ENCODE measurements at places on chromosomes 4 and X.

DNA sequence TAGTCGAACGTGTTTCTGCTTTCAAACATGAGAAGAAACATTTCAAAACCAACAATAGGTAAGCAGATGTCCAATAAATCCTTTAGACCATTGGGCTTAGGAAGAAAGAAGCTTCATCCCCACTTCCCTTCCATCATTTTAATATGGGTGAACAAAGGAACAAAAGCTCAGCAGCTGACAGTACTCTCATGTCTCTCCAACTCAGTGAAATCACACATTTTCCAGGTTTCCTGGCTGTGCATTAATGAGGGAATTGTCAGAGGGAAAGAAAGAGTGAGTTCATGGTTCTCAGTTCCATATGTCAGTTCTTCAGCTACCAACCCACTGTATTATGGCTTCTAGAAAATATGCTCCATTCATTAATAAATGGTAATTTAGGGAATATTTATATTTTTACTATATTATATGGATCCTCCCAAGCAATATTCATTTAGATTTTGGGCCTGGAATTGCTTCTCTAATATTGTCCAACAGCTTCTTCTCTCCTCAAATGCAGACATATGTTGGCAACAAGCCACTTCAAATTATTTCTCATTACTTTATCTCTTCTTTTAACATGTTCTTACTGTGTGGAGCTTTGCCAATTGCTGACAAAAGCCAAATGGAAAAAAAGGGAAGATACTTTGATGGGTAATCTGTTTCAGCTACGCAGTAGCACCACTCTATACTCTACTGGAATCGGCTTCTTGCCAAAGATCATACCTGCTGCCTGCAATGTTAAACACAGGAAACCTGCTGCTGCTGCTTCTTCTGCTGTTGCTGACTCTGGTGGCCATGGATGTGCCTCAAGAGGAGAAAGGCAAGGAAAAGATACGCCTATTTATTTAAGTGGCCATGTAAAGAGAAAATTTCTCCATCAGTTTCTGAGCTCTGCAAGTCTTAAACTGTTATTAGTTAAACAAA lies 1757.6 kb downstream of the ARAP2 start:
- no peak for DNase-seq

DNA sequence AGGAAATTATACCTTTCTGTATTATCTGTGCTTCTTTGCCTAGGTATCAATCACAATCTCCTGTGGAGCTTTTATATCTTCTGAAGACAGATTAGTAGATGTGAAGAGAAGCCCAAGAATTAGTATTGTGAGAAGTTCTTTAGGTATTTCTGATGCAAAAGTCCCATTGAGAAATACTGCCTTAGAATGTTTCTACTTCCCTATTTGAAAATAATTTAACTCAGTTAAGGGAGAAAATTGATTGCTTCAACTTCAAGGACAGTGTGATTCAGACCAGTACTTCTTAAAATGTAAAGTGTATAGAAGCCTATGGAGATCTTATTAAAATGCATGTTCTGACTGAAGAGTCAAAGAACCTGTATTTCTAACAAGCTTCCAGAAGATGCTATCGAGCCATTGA lies 9.0 kb downstream of the EIF1AX start:
- DNase-seq: no peak

GRCh38 chr4:37865450-37865849 lies 25.4 kb upstream of the TBC1D1 start:
- DNase-seq: no peak

DNA sequence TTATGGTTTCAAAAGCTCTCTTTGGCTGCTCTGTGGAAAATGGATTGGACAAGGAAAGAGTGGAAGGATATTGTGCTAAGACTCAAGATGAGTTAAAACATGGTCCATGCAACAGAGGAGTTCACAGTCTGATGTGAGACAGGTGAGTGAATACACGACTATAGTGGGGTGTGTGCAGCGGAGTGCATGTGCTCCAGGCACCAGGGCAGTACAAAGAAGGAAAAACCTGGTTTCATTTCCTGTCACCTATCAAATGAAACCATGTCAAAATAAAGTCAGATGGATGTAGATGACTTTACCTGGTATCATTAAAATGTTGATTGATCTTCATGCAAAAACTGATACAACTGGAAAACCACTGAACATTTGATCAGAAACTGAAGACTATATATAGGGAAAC lies 241.0 kb upstream of the RASGEF1B start:
- DNase-seq: no peak

- DNase-seq: no peak
Measured at GRCh38 chr4:152666946-152667345, 12.9 kb downstream of the TMEM154 start.

DNA sequence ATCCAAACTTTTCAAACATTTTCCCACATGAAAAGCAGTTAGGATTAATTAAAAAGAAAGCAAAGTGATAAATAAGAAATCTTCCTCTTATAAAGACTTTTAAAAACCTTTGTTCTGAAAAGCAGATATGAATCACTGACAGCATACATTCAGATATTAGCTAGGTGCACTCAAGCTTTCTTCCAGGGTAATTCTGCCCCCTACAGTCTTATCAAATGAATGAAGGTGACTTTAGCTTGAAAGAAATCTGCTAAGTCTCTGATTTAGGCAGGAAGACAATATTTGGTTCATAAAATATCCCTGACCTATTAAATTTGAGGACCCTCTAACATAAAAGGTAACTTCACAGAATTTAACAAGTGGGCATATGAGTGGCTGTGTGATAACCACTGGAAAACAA lies 209.1 kb upstream of the FAM47A start:
- no peak for DNase-seq

DNA sequence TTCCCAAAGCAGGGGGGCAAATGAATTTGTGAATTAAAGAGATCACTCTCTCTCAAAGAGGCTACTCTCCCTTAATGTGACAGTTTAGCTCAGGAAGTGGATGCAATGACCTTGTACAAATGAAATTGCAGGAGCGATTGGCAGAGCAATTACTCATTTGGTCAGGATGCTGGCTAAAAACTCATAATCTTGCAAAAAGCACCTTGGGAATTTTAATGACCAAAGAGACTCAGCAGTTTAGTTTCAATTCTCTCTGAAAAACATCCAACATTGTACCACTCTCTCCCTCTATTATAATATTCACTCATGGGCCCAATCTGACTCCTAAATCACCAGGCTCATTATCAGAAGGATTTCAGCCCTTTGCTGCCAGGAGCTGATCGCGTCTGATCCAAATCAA lies 26.1 kb downstream of the PDGFC start:
- no peak for DNase-seq

GRCh38 chr4:86482306-86483172 lies 111.6 kb upstream of the PTPN13 start:
- no peak for DNase-seq

- peak; percentile 45 for DNase-seq
Measured at GRCh38 chr4:40333921-40334352, 1.2 kb upstream of the CHRNA9 start.

GRCh38 chr4:168059251-168059650 lies 33.1 kb upstream of the ANXA10 start:
- DNase-seq: no peak

DNA sequence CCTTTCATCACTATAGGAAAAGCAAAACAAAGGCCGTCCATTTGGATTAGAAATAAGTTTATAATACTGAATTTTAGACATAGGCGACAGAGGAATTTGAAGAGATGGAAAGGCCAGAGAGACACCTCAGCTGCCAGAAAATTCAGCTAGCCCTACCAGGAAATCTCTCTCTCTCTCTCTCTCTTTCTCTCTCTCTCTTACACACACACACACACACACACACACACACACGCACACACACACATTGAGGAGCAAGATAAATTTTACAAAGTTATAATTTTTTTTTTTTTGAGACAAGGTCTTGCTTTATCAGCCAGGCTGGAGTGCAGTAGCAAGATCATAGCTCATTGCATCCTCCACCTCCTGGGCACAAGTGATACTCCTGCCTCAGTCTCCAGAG lies 1.4 kb downstream of the XK start:
- DNase-seq: no peak

GRCh38 chr4:67928546-67928945 lies 34.7 kb downstream of the TMPRSS11A start:
- DNase-seq: no peak

DNA sequence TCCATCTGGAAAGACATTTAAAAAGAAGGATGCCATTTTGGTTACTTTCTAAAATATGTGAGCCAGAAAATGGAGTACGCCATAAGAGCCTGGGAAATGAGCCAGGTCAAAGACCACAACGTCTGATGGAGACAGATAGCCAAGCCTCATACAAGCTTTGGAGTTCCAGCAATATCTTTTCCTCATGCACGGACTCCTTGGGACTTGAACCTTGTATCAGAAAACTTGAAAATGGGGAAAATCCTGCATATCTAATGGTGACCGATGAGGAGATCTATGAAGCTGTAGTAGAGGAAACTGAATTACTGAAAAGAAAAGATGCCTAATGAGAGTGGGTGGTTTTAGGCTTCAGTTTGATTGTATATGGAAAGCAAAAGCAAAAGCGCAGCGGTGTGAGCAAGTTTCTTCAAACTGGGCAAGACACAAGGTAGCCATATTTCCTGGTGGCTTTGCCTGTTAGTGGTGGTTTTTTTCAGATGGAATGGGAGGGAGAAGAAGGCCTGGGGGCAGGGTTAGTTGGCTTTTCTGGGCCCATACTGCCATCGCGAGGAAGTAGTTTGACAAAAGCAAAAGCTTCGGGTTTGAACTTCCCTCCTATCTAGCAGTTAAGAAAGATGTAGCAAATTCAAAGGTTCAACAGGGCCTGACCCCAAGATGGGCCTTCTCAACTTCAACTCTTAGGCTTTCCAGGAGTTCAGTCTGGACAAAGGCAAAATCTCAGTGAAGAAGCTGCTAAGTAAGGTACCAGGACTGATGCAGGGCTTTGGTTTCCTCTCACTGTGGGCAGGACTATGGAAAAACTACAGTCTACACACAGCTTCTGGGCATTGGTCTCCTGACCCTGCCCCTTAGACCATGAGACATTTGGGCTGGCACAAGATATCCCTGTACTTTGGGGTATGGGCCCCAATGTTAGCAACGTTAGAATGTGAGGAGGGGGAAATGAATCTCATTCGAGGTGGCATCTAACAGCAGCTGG lies 210.0 kb upstream of the STK26 start:
- DNase-seq: peak; percentile 37

DNA sequence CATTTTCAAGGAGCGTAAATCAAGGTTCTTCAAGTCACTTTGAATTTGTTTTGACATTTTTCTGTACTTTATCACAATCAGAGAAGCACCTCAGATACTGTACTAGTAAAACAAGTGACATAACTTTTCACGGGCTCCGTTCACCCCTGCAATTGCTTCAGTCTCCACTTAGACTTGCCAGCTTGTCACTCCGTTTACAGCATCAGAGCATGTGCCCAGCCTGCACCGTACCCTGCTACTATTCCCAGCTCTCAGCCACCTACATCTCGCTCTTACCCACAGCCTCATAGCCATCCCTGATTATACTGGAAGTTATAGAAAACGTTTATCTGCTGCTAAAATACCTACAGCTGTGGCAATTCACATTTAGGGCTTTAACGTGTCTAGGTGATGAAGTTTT lies 135.3 kb upstream of the TENM3 start:
- DNase-seq: no peak

DNA sequence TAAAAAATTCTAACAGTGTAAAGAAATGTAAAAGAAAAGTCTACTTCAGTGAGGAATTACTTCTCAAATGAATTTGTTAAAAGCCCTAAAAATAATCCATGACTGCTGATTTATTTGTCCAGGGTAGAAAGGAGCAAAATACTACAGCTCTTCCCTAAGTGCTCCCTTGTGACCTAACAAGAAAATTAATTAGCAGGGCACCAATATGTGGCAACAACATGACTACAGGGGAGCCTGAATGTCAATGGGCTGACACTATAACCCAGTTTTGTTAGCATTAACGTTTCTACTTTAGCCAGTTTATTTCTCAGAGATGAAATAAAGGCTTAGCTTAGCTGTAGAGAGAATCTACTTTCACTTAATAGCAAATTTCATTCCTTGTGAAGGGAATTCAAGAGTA lies 918.9 kb upstream of the EPHA5 start:
- DNase-seq: no peak

GRCh38 chrX:65933085-65933589 lies 106.7 kb downstream of the VSIG4 start:
- no peak for DNase-seq

DNA sequence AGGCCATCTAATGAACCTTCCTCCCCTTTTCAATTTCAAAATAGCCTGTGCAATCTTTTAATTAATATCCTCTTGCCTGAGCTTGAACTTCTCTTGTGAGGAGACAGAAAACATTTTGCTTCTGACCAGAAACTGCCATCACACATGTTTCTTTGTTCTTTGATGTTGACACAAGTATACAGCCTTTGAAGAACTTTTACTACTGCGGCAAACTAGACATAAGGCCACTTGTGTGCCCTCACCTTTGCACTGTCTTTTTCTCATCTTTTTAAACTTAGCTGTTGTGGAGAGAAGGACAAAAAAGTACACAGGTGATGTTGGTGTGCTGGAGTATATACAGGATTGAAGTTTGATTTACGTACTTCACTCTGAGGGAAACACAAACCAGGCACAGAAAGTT lies 116.3 kb upstream of the C1GALT1C1 start:
- no peak for DNase-seq

DNA sequence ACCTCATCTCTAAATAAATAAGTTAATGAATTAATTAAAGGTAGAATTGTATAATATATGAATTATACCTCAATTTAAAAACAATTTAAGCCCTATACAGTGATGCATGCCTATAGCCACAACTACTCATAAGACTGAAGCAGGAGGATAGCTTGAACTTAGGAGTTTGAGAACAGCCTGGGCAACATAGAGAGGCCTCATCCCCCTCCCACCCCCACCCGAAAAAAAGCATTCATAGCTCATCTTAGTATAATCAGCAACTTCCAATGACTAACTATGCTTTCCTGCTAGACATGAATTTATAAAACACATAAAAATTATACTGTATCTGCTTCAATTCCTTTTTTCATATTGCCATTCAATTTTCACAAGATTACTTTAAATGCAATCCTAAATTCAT lies 1.6 kb downstream of the LRBA start:
- DNase-seq: no peak

DNA sequence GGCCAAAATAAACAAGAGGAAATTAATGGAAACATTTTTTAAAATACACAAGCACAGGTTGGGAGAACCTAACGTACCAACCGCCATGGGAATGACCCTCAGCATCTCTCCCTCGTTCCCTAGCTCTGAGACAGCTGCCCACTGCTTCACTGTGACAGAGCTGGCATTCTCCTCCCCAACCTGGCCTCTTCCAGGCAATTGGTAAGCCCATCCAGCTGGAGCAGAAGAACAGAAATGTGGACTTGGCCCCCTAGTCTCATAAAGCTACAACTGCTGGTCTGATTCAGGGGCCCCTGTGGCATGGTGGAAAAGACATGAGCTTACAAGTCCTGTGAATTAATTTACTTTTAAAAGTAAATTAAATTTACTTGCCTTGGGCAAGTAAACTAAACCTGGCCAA lies 245.1 kb downstream of the PTTG2 start:
- no peak for DNase-seq

DNA sequence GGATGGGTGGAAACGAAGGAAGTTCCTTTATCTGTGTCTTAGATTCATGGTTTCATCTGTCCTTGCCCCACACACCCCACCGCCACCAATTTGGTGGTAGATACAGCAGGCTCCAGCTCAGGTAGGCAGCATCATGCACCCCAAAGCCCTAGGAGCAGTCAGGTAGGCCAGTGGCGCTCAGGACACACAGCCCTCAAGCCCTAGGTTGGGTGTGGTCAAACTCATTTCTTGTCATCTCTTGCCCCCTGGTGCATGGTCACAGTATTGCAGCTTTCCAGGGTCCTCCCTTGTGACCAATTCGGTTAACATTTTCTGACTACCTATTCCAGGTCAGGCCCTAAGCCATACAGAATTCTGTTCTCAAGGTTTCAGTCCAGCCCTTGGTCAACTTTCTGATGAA lies 14.5 kb upstream of the PRRG3 start:
- DNase-seq: peak; percentile 8
